Karpas-422 (cell line): ENCODE measurements at places on chromosomes 7 and 10. TPM values are rescaled to one million over a fixed set of nuclear protein-coding genes. Genes with fewer than 3 reads are reported as not detected.

DNA sequence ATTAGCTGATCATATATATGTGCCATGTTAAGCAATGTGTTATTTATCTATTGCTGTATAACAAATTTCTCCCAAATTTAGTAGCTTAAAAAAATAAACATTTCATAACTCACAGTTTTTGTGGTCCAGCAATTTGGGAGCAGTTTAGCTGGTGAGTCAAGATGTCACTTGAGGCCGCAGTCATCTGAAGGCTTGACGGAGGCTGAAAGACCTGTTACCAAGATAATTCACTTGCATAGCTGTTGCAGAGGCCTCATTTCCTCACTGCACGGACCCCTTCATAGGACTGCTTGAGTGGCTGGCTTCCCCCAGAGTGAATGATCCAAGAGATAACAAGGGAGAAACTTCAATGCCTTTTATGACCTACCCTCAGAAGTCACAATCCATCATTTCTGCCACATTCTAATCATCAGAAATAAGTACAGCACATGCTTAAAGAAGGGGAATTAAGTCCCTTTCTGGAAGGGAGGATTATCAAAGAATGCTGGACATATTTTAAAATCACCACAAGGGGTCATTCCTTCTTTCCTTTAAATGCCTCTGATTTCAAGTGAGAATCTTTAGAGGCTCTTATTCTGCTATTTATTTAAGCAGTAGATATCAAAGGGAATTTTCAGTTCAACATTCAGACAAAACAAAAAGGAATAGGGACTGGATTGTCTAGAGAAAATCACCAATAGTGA is 10.5 kb upstream of the SRPK2 start:
- no peak overlapping the region for H3K4me3 ChIP-seq
- peak; percentile 49 for DNase-seq
- no peaks in the 10 kb centered on the region for H3K36me3 ChIP-seq

GRCh38 chr7:4144811-4145510 is 537.1 kb upstream of the FOXK1 start:
- no peak for DNase-seq
- no peaks in the 10 kb centered on the region for H3K36me3 ChIP-seq
- H3K27ac ChIP-seq = no peak overlapping the region
- H3K27me3 ChIP-seq = no peaks in the 10 kb centered on the region

DNA sequence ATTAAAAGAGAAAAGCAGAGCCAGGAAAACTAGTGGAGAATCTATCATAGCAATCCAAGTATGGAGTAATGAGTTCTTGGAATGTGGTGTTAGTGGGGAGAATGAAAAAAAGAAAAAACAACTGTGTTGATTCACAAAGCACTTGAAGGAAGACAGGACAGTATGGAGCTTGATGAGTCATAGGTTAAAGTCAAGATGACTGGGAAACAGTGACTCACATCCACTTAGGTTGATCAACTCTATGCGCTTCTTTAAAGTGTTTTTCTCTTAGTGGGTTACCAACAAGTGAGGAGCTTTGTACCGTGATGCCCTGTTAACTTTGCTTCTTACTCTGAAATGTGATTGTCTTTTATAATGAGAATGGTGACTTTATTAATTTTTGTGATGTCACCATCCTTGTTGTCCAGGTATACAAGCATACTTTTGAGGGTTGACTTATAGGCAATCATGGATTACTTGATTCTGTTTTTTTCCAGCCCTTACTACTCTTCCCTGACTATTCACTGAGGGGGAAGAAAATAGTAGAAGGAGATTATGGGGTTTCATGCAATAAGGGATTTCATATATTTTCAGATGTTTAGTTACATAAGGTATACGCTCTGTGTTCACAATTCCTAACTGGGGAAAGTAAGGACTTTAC is 32.1 kb upstream of the MDFIC start:
- H3K27ac ChIP-seq = no peak overlapping the region
- H3K4me1 ChIP-seq = no peaks in the 10 kb centered on the region
- no peak overlapping the region for H3K4me3 ChIP-seq

SPDYE11 gene
- total RNA-seq = not detected in 2 replicates

BAIAP2L1 gene
- total RNA-seq = not detected in 2 replicates

CYP3A7 gene
- not detected in 2 replicates for total RNA-seq

DNA sequence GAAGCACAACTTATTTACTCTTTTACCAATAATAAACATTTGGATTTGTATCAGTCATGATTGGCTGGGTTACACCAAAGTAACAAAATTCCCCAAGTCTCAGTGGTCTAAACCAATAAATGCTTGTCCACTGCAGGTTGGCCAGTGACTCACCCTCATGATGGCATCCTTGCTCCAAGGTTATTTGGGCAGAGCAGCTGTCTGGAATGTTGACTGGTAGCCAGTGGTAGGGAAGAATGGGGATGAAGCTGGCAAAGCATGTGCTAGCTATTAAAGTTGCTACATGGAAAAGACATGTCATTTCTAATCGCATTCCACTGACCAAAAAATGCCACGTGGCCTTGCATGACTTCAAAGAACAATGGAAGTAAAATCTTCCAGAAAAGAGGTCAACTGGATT is 1168.7 kb upstream of the CELF2 start:
- H3K27ac ChIP-seq = no peak overlapping the region
- DNase-seq = no peak
- no peaks in the 10 kb centered on the region for H3K27me3 ChIP-seq
- no peak overlapping the region for H3K4me3 ChIP-seq
- peaks cover 10% of the 10 kb centered on the region for H3K4me1 ChIP-seq

- H3K27ac ChIP-seq = no peak overlapping the region
- no peaks in the 10 kb centered on the region for H3K27me3 ChIP-seq
- peaks cover 3% of the 10 kb centered on the region; the same call in 1 of the 2 replicates for H3K4me1 ChIP-seq
Measured at GRCh38 chr10:103238506-103239252, 7.0 kb upstream of the RPEL1 start.

CASP7 gene
- total RNA-seq = 9.9 and 15.3 TPM in 2 replicates

DNA sequence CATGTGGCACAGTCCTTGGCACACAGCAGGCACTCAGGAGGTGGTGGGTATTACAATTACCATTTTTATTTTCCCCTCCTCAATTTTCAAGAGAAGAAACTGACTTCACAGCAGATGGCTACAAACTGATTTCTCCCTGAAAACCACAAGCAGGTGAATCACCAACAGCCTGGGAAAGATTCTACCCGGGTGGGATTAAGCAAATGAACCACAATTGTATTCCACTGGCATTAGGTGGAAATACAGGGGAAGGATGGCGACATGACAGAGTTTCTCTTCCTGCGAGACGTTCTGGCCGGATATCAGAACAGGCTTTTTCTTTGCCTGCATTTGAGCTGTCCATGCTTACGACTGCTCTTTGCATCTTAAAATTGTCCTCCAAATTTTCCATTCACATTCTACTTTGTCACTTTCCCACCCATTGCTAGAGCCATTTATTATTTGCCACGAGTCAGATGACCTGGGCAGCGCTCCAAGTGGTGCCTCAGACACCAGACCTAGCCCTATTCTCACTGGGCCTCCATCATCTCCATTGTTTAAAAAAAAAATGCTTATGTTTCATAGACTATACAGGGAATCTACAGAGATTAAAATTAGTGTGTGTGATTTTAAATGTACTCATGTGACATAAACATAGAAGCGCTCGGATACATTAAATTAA is 4.6 kb downstream of the DENND11 start:
- H3K4me3 ChIP-seq = no peak overlapping the region
- no peak overlapping the region for H3K27ac ChIP-seq
- peaks cover 15% of the 10 kb centered on the region for H3K4me1 ChIP-seq
- H3K36me3 ChIP-seq = no peaks in the 10 kb centered on the region
- no peaks in the 10 kb centered on the region for H3K27me3 ChIP-seq

GRCh38 chr10:90222939-90223338 is 521.5 kb downstream of the KIF20B start:
- no peak for DNase-seq
- no peak overlapping the region for H3K4me3 ChIP-seq
- H3K36me3 ChIP-seq = no peaks in the 10 kb centered on the region
- no peaks in the 10 kb centered on the region for H3K4me1 ChIP-seq
- H3K27ac ChIP-seq = no peak overlapping the region
- H3K27me3 ChIP-seq = no peaks in the 10 kb centered on the region

DNA sequence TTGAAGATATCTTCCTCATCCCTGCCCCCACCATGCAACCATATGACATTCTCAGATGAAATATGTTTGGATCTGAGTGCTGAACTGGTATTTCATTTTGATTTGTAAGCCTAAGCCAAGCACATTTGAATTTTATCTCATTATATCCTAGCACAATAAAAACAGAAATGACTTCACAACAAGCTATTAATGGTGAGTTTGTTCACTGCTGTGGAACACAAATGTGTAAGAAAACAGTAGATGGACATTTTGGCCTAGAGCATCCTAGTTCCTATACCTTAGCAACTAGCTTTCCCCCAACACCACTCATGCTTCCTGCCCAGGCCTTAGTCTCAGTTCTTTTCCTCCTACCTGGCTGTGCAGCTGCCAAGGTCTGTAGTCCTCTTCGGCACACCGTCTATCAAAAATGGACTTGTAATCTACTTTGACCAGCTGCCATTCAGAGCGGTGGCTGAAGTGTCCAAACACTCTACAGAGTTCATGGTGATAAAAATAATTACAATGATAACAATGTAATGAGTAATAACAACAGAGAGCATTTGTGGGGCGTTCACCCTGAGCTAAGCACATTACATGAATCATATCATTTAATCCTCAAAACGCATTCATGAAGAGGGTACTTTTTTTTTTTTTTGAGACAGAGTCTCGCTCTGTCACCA is 491.9 kb downstream of the SORCS1 start:
- H3K4me1 ChIP-seq = no peaks in the 10 kb centered on the region
- no peak overlapping the region for H3K4me3 ChIP-seq
- no peaks in the 10 kb centered on the region for H3K36me3 ChIP-seq
- DNase-seq = no peak
